ENCODE measurements at places on chromosomes 7 and 10.
A peak's percentile ranks its signal among the peaks of the same experiment; 100 is the strongest.

GRCh38 chr10:37855636-37856035 lies 1.8 kb downstream of the ZNF248 start:
- H3K36me3 ChIP-seq, result no peaks in the 10 kb centered on the region
- peak overlapping the region; percentile 96 for H3K4me3 ChIP-seq
- DNase-seq, result no peak
- no peaks in the 10 kb centered on the region for H3K27me3 ChIP-seq

GRCh38 chr7:37211097-37211880 lies 237.4 kb downstream of the ELMO1 start:
- DNase-seq, result no peak
- peak overlapping the region; percentile 45 for H3K27ac ChIP-seq
- no peaks in the 10 kb centered on the region for H3K27me3 ChIP-seq
- peak overlapping the region; percentile 53 for H3K4me3 ChIP-seq
- no peaks in the 10 kb centered on the region for H3K36me3 ChIP-seq
- peaks cover 34% of the 10 kb centered on the region for H3K4me1 ChIP-seq

DNA sequence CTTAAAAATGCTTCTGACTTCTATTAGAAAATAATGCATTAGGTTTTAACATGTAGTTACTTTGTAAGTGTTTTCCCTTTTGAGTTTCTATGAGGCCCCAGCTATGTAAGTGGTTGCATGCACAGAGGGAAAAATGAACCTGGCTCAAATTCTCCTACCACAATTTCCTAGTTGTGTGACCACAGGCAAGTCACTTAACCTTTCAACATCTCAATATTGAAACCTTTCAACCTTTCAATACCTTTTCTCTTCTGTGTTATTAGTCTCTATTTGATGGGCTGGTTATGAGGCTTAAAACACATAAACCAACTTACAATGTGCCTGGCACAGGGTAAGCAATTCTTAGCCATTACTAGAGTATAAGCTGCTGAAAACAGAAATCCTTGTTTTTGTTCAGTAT lies 203.0 kb downstream of the KCND2 start:
- no peak overlapping the region for H3K4me3 ChIP-seq
- H3K36me3 ChIP-seq, result no peaks in the 10 kb centered on the region
- DNase-seq, result no peak
- H3K27me3 ChIP-seq, result no peaks in the 10 kb centered on the region
- no peak overlapping the region for H3K27ac ChIP-seq
- no peaks in the 10 kb centered on the region for H3K4me1 ChIP-seq

- H3K4me1 ChIP-seq, result peaks cover 19% of the 10 kb centered on the region
- H3K36me3 ChIP-seq, result peaks cover 7% of the 10 kb centered on the region
- DNase-seq, result no peak
- H3K27ac ChIP-seq, result no peak overlapping the region
- H3K4me3 ChIP-seq, result peak overlapping the region; percentile 88
These were observed 2.2 kb upstream of the WAC start for GRCh38 chr10:28530751-28531150.

- H3K36me3 ChIP-seq, result no peaks in the 10 kb centered on the region
- no peak overlapping the region for H3K4me3 ChIP-seq
- H3K27ac ChIP-seq, result no peak overlapping the region
- H3K27me3 ChIP-seq, result no peaks in the 10 kb centered on the region
These were observed 133.0 kb downstream of the SFMBT2 start for GRCh38 chr10:7277867-7278266.

DNA sequence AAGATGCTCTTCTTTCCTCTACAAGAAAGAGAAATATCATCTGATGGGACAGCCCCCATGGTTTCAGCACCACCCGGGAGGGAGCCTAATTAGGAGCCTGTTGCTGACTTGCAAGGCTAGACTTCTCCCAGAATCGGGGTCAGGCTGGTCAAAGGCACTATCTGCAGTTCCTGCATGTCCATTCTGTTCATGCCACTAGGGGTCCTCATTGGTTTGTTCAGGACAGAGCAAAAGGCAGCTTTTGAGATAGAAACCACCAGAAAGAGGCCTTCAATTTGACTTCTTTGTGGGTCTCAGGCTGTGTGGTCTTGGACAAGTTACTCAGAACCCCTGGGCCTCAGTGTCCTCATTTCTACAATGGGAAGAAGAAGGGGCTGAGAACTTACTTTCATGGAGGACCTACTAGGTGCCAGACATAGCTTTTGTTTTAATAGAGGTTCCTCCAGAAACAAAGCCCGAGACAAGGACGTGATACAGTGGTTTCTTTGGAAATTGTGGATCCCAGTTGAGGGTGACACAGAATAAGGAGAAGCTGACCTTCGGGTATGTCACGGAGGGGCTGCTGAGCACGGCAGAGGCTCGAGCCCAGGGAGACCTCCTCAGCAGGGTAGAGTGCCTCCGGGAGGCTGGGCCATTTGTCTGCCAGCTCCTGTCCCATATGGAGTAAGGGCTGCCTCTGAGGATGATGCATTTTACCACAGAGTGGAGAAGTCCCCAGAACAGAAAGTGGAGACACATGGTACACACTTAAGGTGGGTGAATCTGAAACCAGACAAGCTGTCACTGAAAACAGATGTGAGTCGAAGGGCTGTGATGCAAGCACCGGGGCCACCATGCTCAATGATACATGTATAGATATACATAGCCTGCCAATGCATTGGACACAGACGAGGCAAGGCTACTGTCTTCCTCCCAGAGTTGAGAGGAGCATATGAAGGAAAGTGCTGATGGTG lies 33.1 kb upstream of the NEUROD6 start:
- no peak for DNase-seq
- no peaks in the 10 kb centered on the region for H3K36me3 ChIP-seq
- H3K4me3 ChIP-seq, result no peak overlapping the region

DNA sequence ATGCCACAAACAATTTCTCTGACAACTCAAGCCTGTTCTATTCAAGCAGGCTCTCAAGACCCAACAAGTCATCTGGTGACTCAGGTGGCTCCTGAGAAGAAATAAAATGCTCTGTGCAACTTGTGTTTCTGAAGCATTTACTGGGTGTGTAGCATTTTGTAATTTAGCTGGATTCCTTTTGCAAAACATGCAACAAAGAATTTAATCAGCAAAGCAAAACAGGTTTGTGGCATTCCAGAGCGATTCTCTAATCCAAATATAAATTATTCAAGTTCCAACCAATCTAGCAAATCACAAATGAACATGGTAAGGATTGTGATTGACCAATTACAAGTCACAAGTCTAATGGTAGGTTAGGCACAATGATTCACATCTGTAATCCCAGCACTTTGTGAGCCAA lies 39.8 kb upstream of the C10orf67 start:
- H3K36me3 ChIP-seq, result no peaks in the 10 kb centered on the region
- DNase-seq, result no peak
- H3K27ac ChIP-seq, result no peak overlapping the region
- no peak overlapping the region for H3K4me3 ChIP-seq
- H3K4me1 ChIP-seq, result no peaks in the 10 kb centered on the region

DNA sequence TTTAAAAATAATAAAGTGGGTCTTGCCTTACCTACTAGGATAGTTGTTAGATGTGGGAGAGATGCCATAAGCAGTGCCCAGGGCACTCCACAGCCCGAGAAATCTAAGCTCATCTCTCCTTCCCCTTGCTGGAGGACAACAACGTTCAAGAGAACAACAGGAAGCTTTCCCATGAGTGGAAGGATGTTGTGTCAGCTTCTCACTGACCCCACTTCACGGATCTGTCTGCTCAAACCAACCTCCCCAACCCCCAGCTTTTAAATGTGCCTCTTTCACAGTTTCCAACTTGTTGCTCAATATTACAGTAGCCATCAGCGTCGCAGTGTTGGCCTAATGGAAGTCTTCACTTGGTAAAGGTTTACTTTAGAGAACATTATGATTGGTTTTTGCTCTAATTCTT lies 72.1 kb downstream of the PTPRE start:
- H3K27ac ChIP-seq, result no peak overlapping the region
- no peak for DNase-seq
- H3K4me1 ChIP-seq, result peaks cover 19% of the 10 kb centered on the region
- no peaks in the 10 kb centered on the region for H3K36me3 ChIP-seq
- no peaks in the 10 kb centered on the region for H3K27me3 ChIP-seq

GRCh38 chr7:7861211-7861633 lies 107.4 kb upstream of the GLCCI1 start:
- H3K36me3 ChIP-seq, result no peaks in the 10 kb centered on the region
- no peak overlapping the region for H3K27ac ChIP-seq
- DNase-seq, result no peak

GRCh38 chr7:47034180-47034579 lies 547.7 kb downstream of the TNS3 start:
- no peak overlapping the region for H3K27ac ChIP-seq
- no peaks in the 10 kb centered on the region for H3K27me3 ChIP-seq
- DNase-seq, result no peak
- peaks cover 8% of the 10 kb centered on the region for H3K4me1 ChIP-seq
- no peaks in the 10 kb centered on the region for H3K36me3 ChIP-seq
- no peak overlapping the region for H3K4me3 ChIP-seq

DNA sequence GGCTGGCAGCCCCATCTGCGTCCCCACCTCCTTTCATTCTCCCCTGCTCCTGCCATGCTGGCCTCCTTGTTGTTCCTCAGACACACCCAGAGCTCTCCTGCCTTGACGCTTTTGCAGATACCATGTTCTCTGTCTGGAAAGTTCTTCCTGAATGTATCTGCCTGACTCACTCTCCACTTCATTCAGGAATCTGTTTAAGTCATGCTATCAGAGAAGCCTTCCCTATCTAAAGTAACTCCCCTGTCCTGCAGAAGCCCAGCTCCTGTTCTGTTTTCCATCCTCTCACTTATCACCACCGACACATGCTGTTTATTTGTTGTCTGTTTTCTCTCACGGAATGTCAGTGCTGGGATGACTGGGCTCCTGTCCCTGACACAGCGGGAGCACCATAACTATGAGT lies 82.0 kb downstream of the AFAP1L2 start:
- no peaks in the 10 kb centered on the region for H3K4me1 ChIP-seq
- no peak for DNase-seq
- H3K27me3 ChIP-seq, result no peaks in the 10 kb centered on the region
- H3K4me3 ChIP-seq, result no peak overlapping the region
- H3K36me3 ChIP-seq, result no peaks in the 10 kb centered on the region
- no peak overlapping the region for H3K27ac ChIP-seq

GRCh38 chr7:135246191-135246825 lies 12.7 kb downstream of the STRA8 start:
- no peaks in the 10 kb centered on the region for H3K27me3 ChIP-seq
- H3K36me3 ChIP-seq, result no peaks in the 10 kb centered on the region
- H3K4me3 ChIP-seq, result no peak overlapping the region
- H3K4me1 ChIP-seq, result no peaks in the 10 kb centered on the region

GRCh38 chr10:30974773-30975415 lies 56.8 kb downstream of the ZNF438 start:
- H3K27me3 ChIP-seq, result no peaks in the 10 kb centered on the region
- no peaks in the 10 kb centered on the region for H3K36me3 ChIP-seq

GRCh38 chr7:33798686-33799325 lies 106.5 kb upstream of the BMPER start:
- H3K27ac ChIP-seq, result no peak overlapping the region
- DNase-seq, result no peak

DNA sequence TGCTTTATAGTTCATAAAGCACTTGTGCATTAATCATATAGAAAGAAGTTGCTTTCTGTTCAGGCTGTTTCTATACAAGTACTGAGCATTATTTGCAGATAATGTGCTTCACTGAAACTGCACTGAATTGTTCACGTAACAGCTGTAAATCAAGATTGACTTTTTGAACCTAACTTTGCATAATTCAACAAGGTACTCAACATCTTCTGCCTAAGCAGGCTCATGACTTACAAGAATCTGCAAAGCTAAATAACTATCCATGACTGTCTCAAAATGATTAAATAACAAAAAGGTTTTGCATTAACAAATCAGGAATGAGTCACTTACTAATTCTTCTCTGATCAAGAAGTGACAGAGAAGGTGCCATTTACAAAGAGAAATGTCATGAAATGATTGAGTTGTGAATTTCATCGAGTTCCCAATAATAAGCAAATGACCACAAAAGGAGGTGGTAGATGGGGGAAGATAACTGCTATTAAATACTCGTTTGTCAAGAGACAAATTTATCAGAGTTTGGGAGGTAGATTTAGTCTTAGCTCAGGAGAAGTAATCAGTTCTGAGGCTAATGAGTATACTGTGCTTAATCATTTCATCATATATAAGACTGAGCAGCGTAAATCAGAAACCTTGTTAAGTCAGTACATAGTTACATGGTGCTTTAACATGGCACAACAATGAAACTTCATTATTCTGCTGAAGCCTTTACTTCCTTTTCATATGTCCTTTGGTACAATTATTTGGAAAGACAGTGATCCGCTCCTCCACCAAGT lies 161.3 kb upstream of the LRRN3 start:
- H3K27ac ChIP-seq, result no peak overlapping the region
- no peaks in the 10 kb centered on the region for H3K27me3 ChIP-seq
- no peaks in the 10 kb centered on the region for H3K36me3 ChIP-seq
- no peak overlapping the region for H3K4me3 ChIP-seq
- DNase-seq, result no peak
- no peaks in the 10 kb centered on the region for H3K4me1 ChIP-seq

DNA sequence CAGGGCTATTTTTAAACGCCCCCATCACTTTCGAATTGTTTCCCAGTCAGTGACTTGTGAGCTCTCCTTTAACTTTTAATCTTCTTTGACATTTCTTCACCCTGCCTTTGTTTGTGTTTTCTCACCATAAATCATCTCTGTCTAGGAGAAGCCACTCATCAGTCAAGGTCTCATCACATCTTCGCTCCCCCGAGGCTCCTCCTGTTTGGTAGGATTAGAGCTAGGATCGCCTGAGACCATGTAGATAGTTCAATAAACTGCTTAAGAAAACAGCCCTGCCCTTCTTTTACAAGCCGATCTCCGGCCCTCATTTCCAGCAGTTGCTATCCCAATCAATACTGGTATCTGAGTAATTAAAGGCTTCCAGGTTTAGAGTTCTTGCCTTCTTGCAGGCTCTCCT lies 472.8 kb upstream of the ADARB2 start:
- H3K27ac ChIP-seq, result no peak overlapping the region
- no peak overlapping the region for H3K4me3 ChIP-seq
- H3K36me3 ChIP-seq, result no peaks in the 10 kb centered on the region

- H3K36me3 ChIP-seq, result no peaks in the 10 kb centered on the region
- H3K27ac ChIP-seq, result no peak overlapping the region
- no peaks in the 10 kb centered on the region for H3K4me1 ChIP-seq
- no peak overlapping the region for H3K4me3 ChIP-seq
These were observed 214.1 kb downstream of the TMEM178B start for GRCh38 chr7:141287936-141288335.

DNA sequence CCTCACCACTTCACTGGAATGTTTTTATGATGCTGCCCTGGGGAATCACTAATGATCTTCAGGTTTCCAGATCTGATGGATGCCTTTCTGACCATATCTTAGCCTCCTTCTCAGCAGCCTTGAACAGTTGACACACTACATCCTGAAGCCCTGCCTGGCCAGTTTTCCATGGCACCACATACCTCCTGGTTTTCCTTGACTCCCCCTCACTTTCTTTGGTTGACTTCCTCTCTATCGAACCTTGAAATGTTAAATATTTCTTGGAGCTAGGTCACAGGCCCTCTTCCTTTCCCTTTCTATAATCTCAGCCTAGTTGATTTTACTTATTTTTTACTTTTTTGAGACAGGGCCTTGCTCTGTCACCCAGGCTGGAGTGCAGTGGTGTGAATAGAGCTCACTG lies 108.8 kb upstream of the CDK1 start:
- H3K4me1 ChIP-seq, result no peaks in the 10 kb centered on the region
- no peaks in the 10 kb centered on the region for H3K36me3 ChIP-seq
- no peak overlapping the region for H3K27ac ChIP-seq
- no peaks in the 10 kb centered on the region for H3K27me3 ChIP-seq
- H3K4me3 ChIP-seq, result no peak overlapping the region
- no peak for DNase-seq
